Fibroblast of skin of scalp (primary cell): ENCODE measurements at places on chromosomes 4 and X.
A peak's percentile ranks its signal among the peaks of the same experiment; 100 is the strongest.

GRCh38 chr4:96736352-96736889 is 896.5 kb downstream of the PDHA2 start:
- DNase-seq: peak; percentile 49

- no peak for DNase-seq
Measured at GRCh38 chr4:178296669-178297068, 854.4 kb upstream of the AGA start.

GRCh38 chrX:1222531-1223241 is 10.2 kb upstream of the CRLF2 start:
- DNase-seq: peak; percentile 24

GRCh38 chr4:87339440-87339839 is 16.8 kb upstream of the HSD17B13 start:
- DNase-seq: no peak

DNA sequence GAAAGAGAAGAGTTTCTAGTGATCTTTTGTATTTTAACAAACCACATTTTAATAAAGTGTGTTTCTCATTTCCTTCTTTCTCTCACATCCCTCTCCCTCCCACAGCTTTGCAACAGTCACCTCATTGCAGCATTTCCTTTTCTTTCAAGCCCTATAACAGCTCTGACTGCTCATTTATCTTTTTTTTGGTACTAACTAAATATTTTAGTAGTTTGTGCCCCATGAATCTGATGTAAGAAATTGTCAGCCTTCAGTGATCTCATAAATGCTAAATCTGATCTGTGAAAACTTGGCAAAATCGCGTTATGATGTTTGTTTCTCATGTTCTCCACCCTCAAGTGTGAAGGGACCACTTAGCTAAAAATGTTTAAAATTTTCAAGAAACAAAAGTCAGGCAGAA is 258.5 kb upstream of the SLIT2 start:
- DNase-seq: peak; percentile 75

DNA sequence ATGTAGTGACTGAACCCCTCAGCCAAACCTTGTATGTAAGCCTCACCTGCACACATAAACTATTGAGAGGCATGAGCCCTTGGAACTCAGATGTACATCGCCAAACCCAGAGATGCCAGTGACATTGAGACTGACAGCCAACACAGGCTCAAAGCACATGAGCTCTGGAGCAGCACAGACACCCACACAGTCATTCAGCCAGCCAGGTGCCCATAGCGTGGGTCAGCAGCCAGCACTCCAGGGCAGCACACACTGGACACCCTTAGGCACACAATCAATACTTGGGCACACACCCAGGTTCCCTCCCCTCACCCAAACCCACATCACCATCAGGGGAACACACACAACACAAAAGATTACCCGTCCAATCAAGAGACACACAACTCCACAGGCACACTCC is 4.3 kb upstream of the TIMP1 start:
- DNase-seq: no peak

DNA sequence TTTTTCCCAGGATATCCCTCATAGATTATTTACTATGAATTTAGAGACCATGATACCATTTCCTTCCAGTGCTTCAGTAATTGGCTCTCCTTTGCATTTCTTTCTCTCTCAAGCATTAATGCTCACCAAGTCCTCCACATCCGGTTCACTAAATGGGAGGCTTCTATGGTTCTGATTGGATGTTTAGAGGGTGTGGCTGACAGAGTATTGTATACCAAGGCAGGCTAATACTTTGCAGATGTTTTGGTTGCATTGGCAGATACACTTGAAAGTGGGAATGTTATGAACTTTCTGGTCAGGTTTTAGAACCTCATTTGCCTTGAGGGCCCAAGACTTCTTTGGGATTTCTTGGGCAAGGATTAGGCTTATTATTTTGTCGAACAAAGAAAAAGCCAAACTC is 24.2 kb downstream of the CBLL2 start:
- peak; percentile 39 for DNase-seq

DNA sequence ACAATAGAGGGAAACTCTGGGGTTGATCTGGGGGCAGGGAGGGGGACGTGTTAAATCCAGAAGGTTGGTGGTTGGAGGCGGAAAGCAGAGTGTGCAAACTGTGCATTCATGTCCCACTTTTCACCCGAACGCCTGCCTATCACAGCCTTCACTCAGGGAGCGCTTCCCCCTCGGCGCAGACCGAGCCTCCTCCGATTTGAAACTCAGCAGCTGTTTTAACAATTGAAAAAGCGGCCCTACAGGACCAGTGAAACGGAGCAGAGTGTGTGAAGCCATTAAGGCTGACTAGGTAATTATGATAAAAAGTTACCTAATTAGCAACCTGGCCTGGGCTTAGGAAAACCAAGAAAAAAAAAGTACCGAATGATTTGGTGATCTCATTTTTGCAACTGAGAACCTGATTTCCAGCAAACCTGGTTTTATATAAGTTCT is 685 bp upstream of the NDNF start:
- DNase-seq: peak; percentile 23

GRCh38 chr4:39106011-39106410 is 44.0 kb downstream of the KLHL5 start:
- no peak for DNase-seq

- no peak for DNase-seq
Measured at GRCh38 chr4:8547912-8548730, 32.1 kb upstream of the GPR78 start.

- DNase-seq: no peak
Measured at GRCh38 chr4:165604181-165604580, 225.4 kb downstream of the CPE start.

DNA sequence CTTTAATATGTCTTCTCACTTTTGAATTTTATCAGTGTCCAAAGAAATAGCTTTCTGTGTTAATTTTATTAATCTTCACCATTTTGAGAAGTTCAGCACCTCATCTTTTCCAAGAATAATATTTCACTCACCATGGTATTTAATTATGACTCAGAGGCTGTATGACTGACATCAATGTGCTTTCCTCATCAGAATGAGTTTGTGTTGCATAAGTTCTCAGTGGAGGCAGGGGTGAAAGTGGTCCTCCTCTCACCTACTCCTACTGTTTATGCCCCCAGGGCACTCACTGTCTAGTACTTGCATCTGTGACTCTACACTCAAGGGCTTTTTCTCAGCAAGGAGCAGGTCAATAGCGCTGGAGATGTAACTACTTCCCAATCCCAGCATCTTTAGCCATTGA is 905.3 kb upstream of the INTU start:
- DNase-seq: peak; percentile 64

DNA sequence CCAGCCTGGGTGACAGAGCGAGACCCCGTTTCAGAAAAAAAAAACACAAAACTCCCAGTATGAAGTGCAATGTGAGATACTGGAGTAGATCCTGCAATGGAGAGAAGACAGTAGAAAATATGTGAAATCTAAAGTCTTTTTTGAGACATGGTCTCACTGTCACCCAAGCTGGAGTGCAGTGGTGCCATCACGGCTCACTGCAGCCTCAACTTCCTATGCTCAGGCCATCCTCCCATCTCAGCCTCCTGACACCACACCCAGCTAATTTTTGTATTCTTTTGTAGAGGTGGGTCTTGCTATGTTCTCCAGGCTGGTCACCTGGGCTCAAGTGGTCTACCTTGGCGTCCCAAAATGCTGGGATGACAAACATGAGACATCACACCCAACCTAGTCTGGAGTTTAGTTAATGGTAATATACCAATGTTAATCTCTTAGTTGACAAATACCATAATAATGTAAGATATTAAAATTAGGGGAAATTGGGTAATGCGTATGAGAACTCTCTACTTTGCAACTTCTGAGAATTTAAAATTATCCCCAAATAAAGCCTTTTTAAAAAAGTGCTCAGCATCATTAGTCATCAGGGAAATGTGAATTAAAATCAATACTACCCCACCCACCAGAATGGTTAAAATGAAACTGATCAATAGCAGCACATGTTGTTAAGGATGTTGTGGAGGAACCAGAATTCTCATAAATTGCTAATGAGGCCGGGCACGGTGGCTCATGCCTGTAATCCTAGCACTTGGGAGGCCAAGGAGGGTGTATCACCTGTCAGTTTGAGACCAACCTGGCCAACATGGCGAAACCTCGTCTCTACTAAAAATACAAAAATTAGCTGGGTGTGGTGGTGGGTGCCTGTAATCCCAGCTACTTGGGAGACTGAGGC is 15.0 kb downstream of the RBMX start:
- no peak for DNase-seq

DNA sequence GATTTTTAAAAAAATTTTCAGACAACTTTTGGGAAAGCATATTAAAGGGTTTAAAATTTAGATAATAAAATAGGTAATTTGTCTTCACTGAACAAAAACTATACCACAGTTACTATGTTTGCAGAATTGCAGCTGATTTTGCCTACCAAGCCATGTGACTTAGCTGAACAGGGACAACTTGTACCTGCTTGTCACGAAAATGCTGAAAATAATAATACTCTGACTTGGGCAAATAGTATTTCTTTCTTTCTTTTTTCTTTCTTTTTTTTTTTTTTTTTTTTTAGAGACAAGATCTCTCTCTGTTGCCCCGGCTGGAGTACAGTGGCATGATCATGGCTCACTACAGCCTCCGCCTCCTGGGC is 225.2 kb upstream of the PPP1R2C start:
- DNase-seq: no peak

DNA sequence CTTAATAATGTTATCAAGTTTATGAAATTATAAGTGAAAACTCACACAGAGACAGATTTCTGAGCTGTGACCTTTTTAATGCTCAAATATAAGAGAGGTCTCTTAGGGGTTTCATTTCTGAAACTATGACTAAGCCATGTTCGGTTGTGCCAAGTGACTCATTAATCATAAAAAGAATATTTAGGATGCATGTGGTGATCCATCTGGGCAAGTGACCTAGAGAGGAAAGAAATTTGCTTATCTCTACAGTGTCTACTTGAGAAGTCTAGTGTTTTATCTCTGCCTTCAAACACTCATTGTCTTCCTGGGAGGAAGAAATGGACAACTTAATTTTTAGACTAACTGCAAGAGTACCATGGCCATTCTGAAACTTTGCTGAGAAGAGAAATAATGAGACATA is 545.3 kb upstream of the GRID2 start:
- peak; percentile 65 for DNase-seq

DNA sequence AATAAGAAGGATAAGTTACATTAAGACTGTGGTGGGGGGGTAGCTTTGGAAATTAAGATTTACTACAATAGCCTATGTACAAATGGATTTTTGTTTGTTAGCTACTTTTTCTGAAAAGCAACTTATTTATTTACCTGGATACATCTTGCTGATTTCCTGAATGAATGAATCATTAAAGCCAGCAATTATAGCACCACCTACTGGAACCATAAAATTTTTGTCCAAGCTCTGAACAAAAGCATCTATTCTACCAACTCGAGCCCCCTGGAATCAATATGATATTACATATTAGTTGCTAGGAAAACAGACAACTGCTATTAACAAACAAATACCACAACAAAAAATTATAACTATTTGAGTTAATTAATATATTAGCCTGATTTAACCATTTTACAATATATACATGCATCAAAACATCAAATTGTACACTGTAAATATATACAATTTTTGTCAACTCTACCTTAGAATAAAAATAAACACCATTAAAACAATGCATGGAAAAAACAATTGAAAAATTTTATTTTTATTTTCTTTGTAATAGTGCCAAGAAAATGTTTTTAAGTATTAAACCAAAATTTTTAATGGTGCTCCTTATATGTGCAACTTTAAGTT is 15.3 kb downstream of the SEPSECS start:
- DNase-seq: peak; percentile 22

DNA sequence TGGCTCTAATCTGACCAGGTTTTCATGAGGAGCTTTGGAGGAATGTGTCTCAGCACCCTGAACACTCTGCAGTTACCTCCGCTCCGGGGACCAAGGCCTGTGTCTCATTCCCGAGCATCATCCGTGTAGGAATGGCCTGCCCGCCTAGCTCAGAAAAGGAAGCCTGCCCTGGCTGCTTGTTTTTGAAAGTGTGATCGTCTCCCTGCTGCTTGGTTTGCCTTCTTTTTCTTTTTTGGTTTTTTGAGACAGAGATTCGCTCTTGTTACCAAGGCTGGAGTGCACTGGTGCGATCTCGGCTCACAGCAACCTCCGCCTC is 73.3 kb downstream of the CRLF2 start:
- no peak for DNase-seq

DNA sequence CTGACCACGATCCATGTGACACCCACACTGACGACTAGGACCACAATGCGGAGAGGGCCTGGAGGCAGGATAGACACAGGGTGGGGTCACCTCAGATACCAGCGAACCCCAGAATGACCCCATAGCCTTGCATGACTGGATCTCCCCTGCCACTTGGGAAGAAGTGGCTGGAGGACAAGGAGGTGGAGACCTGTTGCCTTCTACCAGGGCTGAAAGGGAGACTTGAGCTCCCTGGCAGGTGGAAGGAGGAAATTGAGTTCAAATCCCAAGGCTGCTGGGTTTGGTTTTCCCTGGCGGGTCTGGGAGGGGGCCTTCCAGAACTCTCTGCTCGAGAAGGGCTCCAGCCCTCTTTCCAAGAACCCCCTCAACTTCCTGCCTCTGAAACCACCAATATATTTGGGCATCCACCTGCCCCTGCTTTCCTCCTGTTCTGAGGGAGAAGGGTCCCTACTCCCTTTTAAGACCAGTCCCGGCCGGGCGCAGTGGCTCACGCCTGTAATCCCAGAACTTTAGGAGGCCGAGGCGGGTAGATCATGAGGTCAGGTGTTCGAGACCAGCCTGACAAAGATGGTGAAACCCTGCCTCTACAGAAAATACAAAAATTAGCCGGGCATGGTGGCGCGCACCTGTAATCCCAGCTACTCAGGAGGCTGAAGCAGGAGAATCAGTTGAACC is 3.0 kb downstream of the FAM3A start:
- no peak for DNase-seq

DNA sequence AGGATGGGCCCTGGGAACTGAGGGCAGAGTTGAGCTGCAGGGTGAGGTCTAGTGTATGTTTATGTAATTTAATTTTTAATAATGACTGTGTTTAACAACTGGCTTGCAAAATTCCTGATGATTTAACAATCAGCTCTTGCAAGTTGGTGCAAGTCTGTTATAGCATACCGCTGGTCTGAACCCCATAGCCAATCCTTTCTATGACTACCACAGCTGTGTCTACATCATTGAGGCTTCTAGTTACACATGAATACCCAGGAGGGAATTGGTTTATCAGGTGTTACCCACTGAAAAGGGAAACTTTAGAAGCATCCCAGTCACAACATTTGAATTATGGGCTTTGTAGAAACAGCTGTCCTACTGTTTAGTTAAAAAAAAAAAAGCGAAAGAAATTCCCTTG is 38.3 kb downstream of the SUPT20HL1 start:
- no peak for DNase-seq

DNA sequence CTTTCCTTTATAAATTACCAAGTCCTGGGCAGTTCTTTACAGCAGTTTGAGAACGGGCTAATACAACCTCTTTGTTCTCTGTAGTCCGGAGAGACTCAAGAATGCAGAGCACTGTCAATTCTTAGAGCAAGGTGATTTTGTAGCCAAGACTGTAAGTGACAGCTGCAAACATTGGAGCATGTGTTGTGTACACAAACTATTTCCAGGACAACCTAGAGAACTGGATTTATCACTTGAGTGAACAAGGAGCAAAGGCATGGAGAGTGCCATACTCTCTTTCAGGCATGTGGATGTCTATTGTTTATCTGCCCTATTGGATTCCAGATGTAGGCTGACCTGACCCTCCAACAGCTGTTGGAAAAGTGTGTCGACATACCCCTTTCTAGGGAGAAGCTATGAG is 153.9 kb downstream of the SPANXN3 start:
- no peak for DNase-seq
